ENCODE measurements at places on chromosomes 12 and 14.

GRCh38 chr12:100715976-100716944 is 78.3 kb upstream of the ANO4 start:
- no peak for DNase-seq

- no peak for DNase-seq
These were observed 32.7 kb upstream of the KLRF1 start for GRCh38 chr12:9794484-9795093.

- DNase-seq, result no peak
These were observed 128.4 kb upstream of the CPNE8 start for GRCh38 chr12:39033782-39034181.

DNA sequence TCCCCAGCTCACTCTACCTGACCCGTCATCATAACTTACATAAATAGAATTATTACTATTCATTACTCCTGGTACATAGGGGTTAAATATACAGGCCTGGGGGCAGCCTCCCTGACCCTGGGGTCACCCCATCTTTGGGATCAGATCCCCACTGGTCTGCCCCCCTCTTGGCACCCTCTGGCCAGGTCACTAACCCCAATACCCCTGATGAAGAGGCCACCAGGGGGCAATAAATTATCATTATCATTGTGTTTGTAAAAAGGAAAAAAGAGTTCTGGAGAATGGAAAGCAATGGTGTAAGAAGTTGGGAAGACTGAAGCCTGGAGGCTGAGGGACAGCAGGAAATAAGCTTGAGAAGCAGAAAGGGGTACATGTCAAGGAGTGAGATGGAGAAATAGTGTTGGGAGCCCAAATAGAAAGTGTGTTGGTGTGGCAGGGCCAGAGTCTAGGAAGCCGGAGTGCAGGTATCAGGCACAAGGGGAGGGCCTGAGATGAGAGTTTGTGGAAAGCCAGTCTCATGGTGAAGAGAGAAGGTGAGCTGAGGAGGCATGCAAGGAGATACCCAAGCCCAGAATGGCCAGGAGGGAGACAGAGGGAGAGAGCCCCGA is 6.1 kb upstream of the AAAS start:
- peak; percentile 22 for DNase-seq

GRCh38 chr12:70260646-70261045 is 17.4 kb downstream of the CNOT2 start:
- no peak for DNase-seq

GRCh38 chr12:87848248-87848868 is 180.8 kb downstream of the C12orf50 start:
- peak; percentile 68 for DNase-seq
